Spleen (tissue), 13 donors: ENCODE measurements at places on chromosomes 12 and 14. TPM values are rescaled to one million over a fixed set of nuclear protein-coding genes. Genes with fewer than 3 reads are reported as not detected.

BCL11B gene
- 21.1 TPM for total RNA-seq

GRCh38 chr12:21234395-21234794 is 100.3 kb downstream of the SLCO1A2 start:
- DNase-seq, result no peak

CD163L1 gene
- total RNA-seq, result 84.3 TPM

CCDC197 gene
- total RNA-seq, result not detected

GDF3 gene
- 0.57 TPM for total RNA-seq

DNA sequence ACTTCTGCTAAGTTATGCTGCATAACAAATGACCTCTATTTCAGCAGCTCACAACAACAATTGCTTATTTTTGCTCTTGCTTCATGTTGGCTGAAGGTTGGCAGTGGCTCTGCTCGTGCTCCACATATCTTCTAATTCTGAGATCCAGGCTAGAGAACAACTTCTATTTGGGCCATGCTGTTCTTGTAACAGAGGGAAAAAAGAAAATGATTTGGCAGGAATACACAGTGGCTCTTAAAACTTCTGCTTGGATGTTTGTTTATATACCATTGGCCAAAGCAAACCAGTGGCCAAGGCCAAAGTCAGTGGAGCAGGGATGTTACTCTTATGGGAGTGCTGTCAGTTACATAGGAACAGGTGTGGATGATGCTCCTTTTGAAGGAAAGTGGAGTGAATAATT is 32.1 kb downstream of the GPHN start:
- DNase-seq, result no peak

GRCh38 chr12:113393749-113394148 is 9.9 kb downstream of the SDS start:
- DNase-seq, result no peak

DNA sequence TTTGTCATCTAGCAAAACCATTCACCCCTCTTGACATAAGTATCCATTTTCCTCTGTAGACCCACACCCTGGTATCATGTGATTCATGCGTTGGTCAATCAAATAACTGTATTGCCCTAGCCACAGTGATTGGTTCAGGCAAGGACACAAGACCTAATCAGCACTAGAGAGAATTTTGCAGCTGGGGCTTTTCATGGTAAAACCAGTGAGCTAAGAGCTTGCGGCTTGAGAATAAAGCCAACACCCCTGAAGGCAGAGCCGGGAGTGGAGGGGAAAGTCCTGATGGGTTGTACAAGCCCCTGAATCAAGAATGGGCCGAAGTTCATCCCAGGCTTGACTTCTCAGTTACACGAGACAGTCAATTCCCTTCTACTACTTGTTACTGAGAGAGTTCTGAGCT is 33.2 kb upstream of the LTBP2 start:
- no peak for DNase-seq

TAS2R30 gene
- 6.4 TPM for total RNA-seq
